ENCODE measurements at places on chromosomes 1 and 21. TPM values are rescaled to one million over a fixed set of nuclear protein-coding genes. Genes with fewer than 3 reads are reported as not detected.

- no peaks in the 10 kb centered on the region for H3K27me3 ChIP-seq
- H3K4me3 ChIP-seq = no peak overlapping the region
- H3K4me1 ChIP-seq = no peaks in the 10 kb centered on the region
- no peak overlapping the region for H3K27ac ChIP-seq
- no peaks in the 10 kb centered on the region for H3K36me3 ChIP-seq
These were observed 205.8 kb upstream of the LYPLAL1 start for GRCh38 chr1:218967836-218968235.

- H3K36me3 ChIP-seq = no peaks in the 10 kb centered on the region
- H3K27ac ChIP-seq = no peak overlapping the region
- no peaks in the 10 kb centered on the region for H3K4me1 ChIP-seq
- DNase-seq = no peak
- no peaks in the 10 kb centered on the region for H3K27me3 ChIP-seq
- H3K4me3 ChIP-seq = no peak overlapping the region
These were observed 786.5 kb downstream of the LRRIQ3 start for GRCh38 chr1:73411479-73411878.

GRCh38 chr1:21490774-21491487, 18.3 kb upstream of the ALPL start:
- DNase-seq = peak; percentile 21
- no peak overlapping the region for H3K4me3 ChIP-seq
- H3K4me1 ChIP-seq = peaks cover 11% of the 10 kb centered on the region
- H3K36me3 ChIP-seq = no peaks in the 10 kb centered on the region
- no peak overlapping the region for H3K27ac ChIP-seq
- peaks cover 18% of the 10 kb centered on the region for H3K27me3 ChIP-seq

LAX1 gene
- 20.5 TPM for total RNA-seq

DNA sequence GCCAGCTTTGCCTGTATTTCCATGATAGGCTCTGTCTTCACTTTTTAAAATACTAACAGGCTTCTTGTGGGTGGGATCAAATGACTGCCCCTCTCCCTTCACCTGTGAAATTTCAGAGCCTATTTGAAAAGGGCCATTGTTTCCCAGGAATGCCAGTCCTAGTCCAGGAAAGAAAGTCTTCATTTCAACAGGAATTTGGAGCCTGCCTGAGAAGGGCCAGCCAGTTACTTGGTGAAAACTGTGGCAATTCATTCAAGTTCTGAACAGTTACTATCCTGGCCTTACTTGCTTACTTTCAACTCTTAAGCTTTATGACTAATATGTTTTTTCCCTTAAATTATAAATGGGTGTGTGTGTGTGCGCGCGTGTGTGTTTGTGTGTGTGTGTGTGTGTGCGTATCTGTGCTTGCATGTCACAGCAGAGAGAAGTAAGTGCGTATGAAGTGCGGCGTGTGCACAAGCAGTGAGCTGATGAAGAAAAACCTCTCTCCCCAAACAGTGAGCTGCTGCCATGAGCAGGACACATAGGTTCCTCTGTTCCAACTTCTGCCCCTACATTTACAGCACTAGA, 67.5 kb upstream of the RNPC3 start:
- no peak overlapping the region for H3K27ac ChIP-seq
- H3K4me1 ChIP-seq = no peaks in the 10 kb centered on the region

- no peak overlapping the region for H3K27ac ChIP-seq
- no peak overlapping the region for H3K4me3 ChIP-seq
- no peaks in the 10 kb centered on the region for H3K4me1 ChIP-seq
- H3K36me3 ChIP-seq = no peaks in the 10 kb centered on the region
These were observed 51.1 kb upstream of the RBM15 start for GRCh38 chr1:110288111-110288510.

DNA sequence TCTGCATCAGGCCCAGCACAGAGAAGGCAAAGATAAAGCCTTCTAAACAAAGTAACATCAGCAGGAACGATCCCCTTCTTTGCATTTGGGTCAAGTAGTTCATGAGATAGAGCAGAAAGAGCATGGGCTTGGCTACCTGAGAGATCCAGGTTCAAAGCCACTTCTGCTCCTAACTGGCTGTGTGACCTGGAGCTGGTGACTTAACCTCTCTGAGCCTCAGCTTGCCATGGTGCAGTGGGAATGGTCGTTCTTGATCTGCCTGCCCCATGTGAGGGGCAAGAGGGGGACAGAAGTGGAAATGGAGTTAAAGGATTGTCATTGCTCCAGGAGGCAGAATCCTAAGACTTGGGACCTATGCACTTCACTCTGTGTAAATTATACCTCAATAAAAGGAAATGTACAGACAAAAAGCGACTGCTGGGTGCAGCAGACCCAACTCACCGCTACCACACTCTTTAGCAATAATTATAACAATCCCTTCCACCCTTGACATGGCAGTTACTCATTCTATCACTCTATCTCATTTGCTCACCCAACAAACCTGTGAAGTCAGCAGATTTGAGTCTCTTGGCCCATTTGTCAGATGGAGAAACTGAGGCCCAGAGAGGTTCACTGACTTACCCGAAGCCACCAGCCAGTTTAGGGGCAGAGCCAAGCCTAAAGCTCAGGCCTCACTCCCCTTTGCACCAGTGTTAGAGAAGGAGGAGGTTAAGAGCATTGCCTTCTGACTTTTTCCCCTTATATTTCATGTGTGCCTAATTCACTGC, 1.5 kb upstream of the MATN1 start:
- DNase-seq = no peak
- peak overlapping the region; percentile 62 for H3K27ac ChIP-seq
- no peak overlapping the region for H3K4me3 ChIP-seq
- peaks cover 3% of the 10 kb centered on the region for H3K4me1 ChIP-seq
- no peaks in the 10 kb centered on the region for H3K36me3 ChIP-seq

UBE2U gene
- not detected for total RNA-seq

NGF gene
- not detected for total RNA-seq

DNA sequence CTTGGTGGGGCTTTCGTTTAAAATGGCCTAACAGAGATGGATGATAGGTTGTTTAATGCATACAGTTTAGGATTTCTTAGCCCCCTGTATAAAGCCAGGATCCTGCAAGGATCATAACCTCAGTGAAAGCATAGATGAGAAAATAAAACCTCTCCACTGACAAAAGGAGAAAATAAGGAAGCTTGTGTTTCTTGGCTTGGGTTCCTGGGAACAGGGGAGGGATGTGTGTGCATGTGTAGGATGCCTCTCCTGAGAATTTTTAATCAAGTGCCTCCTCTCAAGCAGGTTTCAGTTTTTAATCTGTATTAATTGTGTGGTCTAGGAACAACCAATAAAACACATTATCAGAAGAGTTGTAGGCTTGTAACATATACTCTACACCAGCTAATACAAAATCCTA, 26.1 kb downstream of the PRKACB start:
- H3K27ac ChIP-seq = no peak overlapping the region
- H3K4me3 ChIP-seq = no peak overlapping the region
- H3K36me3 ChIP-seq = peaks cover 21% of the 10 kb centered on the region
- DNase-seq = no peak
- H3K27me3 ChIP-seq = no peaks in the 10 kb centered on the region

- no peaks in the 10 kb centered on the region for H3K4me1 ChIP-seq
- no peaks in the 10 kb centered on the region for H3K36me3 ChIP-seq
- no peaks in the 10 kb centered on the region for H3K27me3 ChIP-seq
- no peak overlapping the region for H3K27ac ChIP-seq
These were observed 304.5 kb downstream of the BARHL2 start for GRCh38 chr1:90412563-90412962.

ERVH48-1 gene
- total RNA-seq = 6.4 TPM

GRCh38 chr21:42163511-42163863, 55.5 kb upstream of the ABCG1 start:
- no peaks in the 10 kb centered on the region for H3K36me3 ChIP-seq
- peaks cover 39% of the 10 kb centered on the region for H3K4me1 ChIP-seq
- no peak for DNase-seq
- H3K27ac ChIP-seq = peak overlapping the region; percentile 20

DNA sequence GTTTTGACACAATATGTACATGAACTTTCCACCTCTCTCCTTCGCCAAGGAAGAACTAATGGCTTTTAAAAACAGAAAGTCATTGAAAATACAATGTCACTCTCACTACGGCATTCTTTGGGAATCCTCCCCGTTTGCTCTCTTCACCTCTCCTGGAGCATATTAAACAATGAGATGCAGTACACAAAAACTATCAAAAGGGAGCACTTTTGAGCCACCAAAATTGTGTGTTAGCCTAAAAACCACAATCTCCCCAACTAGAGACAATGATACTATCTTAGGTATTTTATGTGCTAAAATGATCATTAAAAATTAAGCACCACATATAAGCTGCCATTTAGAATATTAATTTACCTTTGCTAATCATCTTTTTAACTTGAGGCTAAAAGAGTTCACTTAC, 425.5 kb downstream of the KCTD3 start:
- H3K36me3 ChIP-seq = no peaks in the 10 kb centered on the region
- H3K4me1 ChIP-seq = no peaks in the 10 kb centered on the region
- H3K27me3 ChIP-seq = no peaks in the 10 kb centered on the region

GRCh38 chr1:192118881-192119405, 39.3 kb upstream of the RGS18 start:
- no peak for DNase-seq
- no peak overlapping the region for H3K4me3 ChIP-seq
- no peaks in the 10 kb centered on the region for H3K27me3 ChIP-seq
- no peaks in the 10 kb centered on the region for H3K4me1 ChIP-seq

OR2L13 gene
- not detected for total RNA-seq

ACTL8 gene
- not detected for total RNA-seq

KRTAP13-2 gene
- total RNA-seq = not detected

GRCh38 chr21:43767984-43768867, 7.9 kb downstream of the CSTB start:
- no peak for DNase-seq
- H3K36me3 ChIP-seq = peaks cover 18% of the 10 kb centered on the region
- H3K4me3 ChIP-seq = no peak overlapping the region
- no peak overlapping the region for H3K27ac ChIP-seq
- H3K4me1 ChIP-seq = peaks cover 6% of the 10 kb centered on the region

TIMM17A gene
- 42.8 TPM for total RNA-seq

GRCh38 chr1:12177156-12177998, 10.6 kb downstream of the TNFRSF1B start:
- DNase-seq = peak; percentile 32
- H3K27ac ChIP-seq = peak overlapping the region; percentile 92
- no peaks in the 10 kb centered on the region for H3K27me3 ChIP-seq
- peaks cover 34% of the 10 kb centered on the region for H3K36me3 ChIP-seq

- no peaks in the 10 kb centered on the region for H3K36me3 ChIP-seq
- DNase-seq = no peak
- no peak overlapping the region for H3K27ac ChIP-seq
- no peak overlapping the region for H3K4me3 ChIP-seq
These were observed 14.7 kb upstream of the CSF1 start for GRCh38 chr1:109895720-109896504.

DNA sequence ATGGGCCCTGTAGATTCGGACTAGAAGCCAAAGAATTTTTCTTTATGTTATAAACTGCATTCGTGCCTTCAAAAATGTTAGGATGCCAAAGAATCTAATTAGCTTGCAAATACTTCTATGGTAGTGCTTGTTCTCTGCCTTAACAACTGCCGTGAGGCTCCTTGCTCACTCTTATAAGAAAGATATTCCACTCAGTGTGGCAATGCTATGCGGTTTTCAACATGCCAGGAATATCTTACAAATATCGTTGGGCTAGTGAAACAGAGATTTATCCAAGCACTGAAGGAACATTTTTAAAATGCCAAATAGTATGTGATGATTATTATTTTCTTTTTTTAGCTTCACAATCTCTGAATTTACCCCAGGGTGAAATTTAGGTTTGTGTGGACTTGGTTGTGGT, 198.2 kb downstream of the GREM2 start:
- no peak overlapping the region for H3K27ac ChIP-seq
- H3K4me1 ChIP-seq = no peaks in the 10 kb centered on the region
- no peak overlapping the region for H3K4me3 ChIP-seq
- H3K36me3 ChIP-seq = no peaks in the 10 kb centered on the region

DNA sequence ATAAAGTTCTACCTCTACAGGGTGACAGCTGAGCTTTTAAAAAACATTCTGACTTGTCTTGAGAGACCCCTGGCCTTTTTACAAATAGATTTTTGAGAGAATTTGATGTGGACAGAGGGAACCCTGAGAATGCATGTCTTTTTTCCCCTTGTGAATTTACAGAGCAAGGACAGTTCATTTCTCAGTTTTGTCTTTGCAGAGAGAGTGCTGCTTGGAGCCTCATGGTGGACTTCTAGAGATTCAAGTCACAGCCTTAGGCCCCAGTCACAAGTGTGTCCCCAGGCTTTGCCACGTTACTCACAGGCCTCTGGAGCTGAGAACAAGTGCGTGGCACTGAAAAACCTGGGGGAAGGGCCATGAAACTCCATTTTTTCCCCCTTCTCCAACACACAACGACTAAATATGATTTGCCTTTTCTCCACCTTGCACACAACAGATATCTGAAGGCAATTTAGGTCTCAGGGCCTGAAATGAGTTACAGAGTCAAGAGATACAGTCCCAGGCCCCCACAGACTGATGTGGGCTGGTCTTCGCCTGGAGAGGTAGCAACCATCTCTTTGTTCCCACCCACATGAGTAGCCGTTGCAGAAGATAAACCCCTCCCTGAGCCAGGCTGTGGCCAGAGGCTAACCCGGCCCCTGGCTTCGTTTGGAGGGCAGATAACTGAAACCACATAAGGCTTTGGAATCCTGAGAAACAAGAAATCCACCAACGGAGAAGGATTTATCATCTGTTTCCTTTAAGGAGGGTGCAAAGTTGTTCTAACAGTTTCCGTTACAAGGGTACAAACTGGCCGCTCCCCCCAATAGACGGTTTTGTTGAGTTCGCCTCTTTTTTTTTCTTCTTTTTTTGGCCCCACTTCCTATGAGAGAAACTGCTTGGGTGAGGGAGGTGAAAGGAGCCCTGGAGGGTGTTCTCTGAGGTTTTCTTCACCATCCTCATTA, 1.0 kb upstream of the PIGV start:
- H3K4me1 ChIP-seq = peaks cover 62% of the 10 kb centered on the region
- peak; percentile 32 for DNase-seq
- H3K27me3 ChIP-seq = no peaks in the 10 kb centered on the region
- H3K27ac ChIP-seq = peak overlapping the region; percentile 99
- peak overlapping the region; percentile 86 for H3K4me3 ChIP-seq

DNA sequence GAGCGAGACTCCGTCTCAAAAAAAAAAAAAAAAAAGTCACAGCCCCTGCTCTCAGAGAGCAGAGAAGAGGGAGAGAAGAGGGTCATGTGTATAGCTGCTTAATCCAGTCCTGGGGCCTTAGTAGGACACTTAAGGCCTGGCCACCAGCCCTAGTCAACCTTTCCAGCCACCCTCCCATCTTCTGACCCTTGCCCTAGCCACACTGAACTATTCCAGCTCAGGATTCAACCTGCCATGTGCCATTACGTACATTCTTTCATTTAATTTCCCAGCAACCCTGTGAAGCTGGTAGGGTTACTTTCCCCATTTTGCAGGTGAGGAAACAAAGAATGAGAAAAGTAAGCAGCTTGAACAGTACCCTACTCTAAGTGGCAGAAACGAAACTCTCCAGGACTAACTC, 9.0 kb downstream of the FOXO6 start:
- H3K27me3 ChIP-seq = peaks cover 37% of the 10 kb centered on the region
- no peak overlapping the region for H3K4me3 ChIP-seq
- no peak overlapping the region for H3K27ac ChIP-seq
- H3K4me1 ChIP-seq = peaks cover 6% of the 10 kb centered on the region
- DNase-seq = no peak
- H3K36me3 ChIP-seq = no peaks in the 10 kb centered on the region
